ENCODE measurements at places on chromosomes 1 and 21.

DNA sequence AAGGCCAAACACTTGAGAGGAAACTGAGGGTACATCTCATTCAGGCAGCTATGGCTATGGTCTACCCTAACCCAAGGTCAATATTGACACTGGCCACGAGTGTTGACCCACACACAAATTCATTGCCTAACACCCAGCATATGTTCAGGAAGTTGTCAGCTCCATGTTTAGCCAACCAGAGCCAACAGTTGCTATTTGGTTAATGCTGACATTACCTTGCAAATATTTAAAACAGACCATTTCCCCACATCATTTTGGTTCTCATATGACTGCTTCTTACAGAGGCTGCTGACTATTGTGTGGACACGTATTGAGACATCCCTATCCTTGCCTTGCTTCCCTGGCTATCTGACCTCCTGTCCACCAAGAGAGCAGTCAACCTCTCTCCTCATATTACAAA is 97.3 kb downstream of the LMX1A start:
- DNase-seq, result no peak

DNA sequence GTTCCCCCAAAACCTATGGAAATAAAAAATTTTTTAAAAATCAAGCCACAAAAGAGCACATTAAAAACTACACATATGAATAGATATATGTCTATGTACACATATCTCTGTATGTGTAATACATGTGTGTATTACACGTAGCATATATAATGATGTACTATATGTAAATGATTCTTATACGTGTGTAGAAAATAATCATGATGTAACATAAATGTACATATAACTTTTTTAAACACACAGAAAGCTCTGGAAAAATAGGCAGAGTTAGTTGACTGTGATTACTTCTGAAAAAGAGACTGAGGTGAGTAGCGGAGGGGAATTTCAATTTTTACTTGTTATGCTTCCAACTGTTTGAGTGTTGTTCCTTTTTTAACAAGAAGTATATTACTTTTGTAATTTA is 405.0 kb downstream of the CAMTA1 start:
- no peak for DNase-seq

GRCh38 chr1:203511513-203511912 is 17.6 kb downstream of the OPTC start:
- no peak for DNase-seq

GRCh38 chr1:156901590-156901900 is 8.0 kb downstream of the PEAR1 start:
- no peak for DNase-seq

DNA sequence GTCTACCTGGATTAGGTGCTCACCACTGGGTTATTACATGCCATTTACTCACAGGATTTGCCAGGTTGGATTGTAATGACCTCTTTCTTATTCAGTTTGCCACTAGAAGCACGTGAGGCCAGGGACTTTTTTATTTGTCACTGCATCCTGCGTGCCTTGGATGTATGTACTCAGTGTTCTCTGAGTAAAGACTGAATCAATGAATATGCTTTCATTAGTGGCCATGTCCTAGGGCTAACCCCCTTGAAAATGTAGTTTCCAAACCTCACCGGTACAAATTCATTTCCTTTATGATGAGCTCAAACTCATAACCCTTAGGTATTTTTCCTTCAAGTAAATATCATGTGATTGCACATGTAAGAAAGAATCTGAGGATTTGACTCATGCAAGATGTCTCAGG is 1.3 kb upstream of the ZP4 start:
- DNase-seq, result no peak

DNA sequence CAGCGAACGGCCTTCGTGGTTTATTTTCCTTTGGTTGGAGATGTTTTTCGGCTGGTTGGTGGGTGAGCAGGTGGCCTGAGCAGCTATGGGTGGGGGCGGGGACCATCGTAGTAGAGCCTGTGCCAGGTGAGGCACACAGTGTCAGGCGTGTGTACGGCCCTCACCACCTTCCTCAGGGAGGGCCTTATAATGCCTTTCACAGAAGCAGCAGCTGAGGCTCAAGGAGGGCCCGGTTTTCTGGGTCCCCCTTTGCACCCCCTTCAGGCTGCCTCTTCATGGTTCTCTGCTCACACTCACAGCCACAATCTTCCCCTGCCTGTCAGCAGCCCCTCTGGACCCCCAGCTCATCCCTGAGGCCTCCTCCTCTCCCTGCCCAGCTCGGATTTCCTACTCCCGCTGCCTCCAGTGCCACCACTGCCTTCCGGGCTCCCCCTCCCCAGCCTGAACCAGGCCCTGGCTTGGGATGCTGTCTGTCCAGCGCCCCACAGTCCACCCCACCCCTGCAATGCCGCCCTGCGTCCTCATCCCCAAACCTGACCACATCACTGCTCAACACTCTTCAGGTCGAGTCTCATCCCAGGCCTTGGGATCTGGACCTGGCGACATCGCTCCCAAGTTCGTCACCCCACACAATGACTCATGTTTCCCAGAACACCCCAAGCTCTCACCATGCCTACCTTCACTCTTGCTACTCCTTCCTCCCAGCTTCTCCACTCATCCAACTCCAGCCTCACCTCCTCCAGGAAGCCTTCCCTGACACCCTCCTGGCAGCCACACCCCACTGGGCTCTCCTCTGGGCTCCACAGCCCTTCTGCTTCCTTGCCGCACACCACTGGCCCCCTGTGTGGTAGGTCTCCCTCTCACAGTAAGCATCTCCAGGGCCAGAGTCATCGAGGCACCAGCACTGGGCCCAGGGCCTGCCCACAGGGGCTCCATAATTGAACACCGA is 53.9 kb downstream of the DMRTB1 start:
- no peak for DNase-seq

- no peak for DNase-seq
Observed at GRCh38 chr1:232878086-232878485, 72.3 kb upstream of the NTPCR start.

DNA sequence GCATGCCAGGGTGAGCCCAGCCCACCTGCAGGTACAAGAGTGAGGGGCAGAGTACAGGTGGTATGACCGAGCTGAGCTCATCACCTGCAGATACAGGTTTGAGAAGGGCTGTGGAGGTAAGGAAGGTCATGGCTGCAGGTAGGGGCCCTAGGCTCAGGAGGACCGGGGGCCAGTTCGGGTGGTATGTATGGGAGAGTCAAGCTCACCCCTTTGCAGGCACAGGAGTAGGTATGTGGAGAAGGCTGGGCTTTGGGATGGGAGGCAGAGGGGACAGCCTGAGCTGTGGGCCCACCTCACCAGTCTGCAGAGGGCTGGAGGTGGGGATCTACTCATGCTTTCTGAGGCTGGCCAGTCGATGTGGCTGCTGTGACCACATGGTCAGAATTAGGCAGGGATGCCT is 17.2 kb downstream of the PODN start:
- DNase-seq, result no peak

- no peak for DNase-seq
Observed at GRCh38 chr1:221993444-221993948, 251.6 kb upstream of the DUSP10 start.

DNA sequence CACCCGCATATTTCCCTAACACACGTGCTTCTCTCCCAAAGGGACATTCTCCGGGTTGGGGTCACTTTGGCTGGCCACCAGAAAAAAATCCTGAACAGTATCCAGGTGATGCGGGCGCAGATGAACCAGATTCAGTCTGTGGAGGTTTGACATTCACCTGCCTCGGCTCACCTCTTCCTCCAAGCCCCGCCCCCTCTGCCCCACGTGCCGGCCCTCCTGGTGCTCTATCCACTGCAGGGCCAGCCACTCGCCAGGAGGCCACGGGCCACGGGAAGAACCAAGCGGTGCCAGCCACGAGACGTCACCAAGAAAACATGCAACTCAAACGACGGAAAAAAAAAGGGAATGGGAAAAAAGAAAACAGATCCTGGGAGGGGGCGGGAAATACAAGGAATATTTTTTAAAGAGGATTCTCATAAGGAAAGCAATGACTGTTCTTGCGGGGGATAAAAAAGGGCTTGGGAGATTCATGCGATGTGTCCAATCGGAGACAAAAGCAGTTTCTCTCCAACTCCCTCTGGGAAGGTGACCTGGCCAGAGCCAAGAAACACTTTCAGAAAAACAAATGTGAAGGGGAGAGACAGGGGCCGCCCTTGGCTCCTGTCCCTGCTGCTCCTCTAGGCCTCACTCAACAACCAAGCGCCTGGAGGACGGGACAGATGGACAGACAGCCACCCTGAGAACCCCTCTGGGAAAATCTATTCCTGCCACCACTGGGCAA is 59.1 kb downstream of the LACTBL1 start:
- DNase-seq, result no peak

DNA sequence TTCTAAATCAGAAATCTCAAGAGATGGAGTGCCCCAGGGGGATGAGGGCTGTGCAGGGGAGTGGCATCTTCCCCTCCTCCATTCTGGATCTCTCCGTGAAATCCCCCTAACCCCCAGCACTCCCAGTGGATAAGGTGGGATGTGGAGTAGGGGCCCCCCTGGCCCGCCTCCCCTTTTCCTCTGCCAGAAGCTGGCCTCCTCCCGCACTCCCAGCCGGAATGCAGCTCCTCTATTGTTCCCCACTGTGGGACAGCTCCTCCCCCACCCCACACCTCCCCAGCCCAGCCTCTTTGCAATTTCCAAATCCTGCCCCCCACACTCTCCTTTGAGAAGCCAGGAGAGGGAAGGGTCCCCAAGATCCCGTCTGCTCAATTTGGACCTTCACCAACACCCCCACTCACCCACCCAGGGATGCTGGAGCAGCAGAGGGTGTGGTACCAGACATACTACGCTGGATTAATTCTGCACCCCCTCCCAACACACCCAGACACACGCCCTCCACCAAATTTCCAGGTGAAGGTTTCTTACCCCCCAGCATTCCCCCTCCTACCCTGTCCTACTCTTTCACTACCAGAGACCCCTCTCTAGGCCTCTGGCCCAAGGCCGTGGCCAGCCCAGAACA is 1.9 kb downstream of the MEX3A start:
- no peak for DNase-seq

Data from esophagus squamous epithelium (tissue), 5 donors.